Kidney tubule cell (primary cell): ENCODE measurements at places on chromosomes 6 and 20.

DNA sequence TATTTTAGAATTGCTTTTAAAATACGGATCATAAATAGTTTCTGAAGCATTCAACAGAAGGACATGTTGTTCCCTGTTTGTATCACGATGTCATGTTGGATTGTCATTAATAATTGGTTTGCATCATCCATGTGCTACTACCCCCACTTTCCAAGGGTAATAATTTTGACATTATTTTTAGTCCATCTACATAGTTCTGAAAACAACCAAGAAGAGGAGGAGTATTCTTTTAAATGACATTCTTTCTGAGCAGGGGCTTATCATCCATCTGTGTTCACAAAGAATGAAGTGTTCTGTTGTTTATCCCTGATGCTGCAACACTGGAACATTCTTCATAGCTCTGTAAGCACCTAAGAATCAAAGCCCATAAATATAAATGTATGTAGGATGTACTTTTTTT, 151.0 kb upstream of the CITED2 start:
- DNase-seq = no peak

GRCh38 chr20:49279677-49280462, 2.0 kb upstream of the ZNFX1 start:
- DNase-seq = peak; percentile 28

DNA sequence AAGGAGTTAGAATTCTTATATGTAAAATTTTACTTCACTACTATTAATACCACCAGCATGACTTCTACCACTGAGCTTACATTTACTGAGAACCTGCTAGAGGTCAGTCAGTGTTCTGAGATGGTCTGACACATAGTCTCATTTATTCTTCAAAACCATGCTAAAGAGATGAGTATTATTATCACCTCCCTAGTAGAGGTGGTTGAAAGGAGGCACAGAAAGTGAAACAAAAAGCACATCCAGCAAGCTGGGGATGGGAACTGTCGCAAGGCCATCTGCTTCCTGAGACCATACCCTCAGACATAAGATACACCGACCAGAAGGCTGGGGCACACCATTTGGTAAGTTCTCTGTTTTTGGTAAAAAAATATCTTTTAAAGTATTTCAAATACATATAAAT, 137.7 kb downstream of the INSM1 start:
- no peak for DNase-seq

- no peak for DNase-seq
These were observed 29.9 kb downstream of the ARID1B start for GRCh38 chr6:156807028-156807427.

- DNase-seq = no peak
These were observed 55.6 kb upstream of the KIF25 start for GRCh38 chr6:167941822-167942221.

DNA sequence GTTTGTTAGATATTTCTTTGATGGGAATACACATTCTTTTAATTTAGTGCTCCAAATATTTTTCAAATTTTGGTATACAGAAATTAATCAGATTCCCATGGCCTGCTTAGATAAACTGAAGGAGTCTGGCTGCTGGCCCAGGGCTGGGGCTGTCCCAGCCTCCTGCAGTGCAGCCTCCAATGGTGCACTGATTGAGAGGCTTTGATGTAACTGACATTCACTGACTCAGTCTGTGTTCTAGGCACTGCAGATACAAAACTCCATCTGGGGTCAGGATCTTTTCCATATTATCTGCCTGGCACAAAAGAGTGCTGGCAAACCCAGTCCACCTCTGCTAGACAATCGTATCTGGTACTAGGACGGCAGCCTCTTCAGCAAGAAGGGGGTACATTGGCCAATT, 64.8 kb downstream of the GRIK2 start:
- no peak for DNase-seq
